Gastrocnemius medialis (tissue), 4 donors: ENCODE measurements at places on chromosomes 3 and 15. TPM values are rescaled to one million over a fixed set of nuclear protein-coding genes. Genes with fewer than 3 reads are reported as not detected.

The ACP3 gene
- not detected for total RNA-seq

The SELENOT gene
- 77.7 TPM for total RNA-seq

The GAP43 gene
- not detected for total RNA-seq

The RBPMS2 gene
- 0.26 TPM for total RNA-seq

The GOLGA6D gene
- total RNA-seq: not detected

The LSAMP gene
- total RNA-seq: 0.10 TPM

The CASR gene
- total RNA-seq: not detected

The HYAL1 gene
- 7.3 TPM for total RNA-seq

The COL7A1 gene
- total RNA-seq: 0.66 TPM

The MEX3B gene
- 1.5 TPM for total RNA-seq

The HGD gene
- total RNA-seq: 1.3 TPM

The GABRR3 gene
- total RNA-seq: not detected

The SEMA3G gene
- total RNA-seq: 20.3 TPM

The RETNLB gene
- total RNA-seq: not detected

The REC114 gene
- not detected for total RNA-seq

The GPR27 gene
- total RNA-seq: 0.20 TPM

The C3orf80 gene
- not detected for total RNA-seq

The HERC2 gene
- 57.6 TPM for total RNA-seq

The CHSY1 gene
- total RNA-seq: 4.6 TPM

The UTS2B gene
- not detected for total RNA-seq

The FOXL2 gene
- not detected for total RNA-seq

The A4GNT gene
- total RNA-seq: not detected

The PTX3 gene
- total RNA-seq: not detected

The IL17RD gene
- total RNA-seq: 0.53 TPM

The PAQR5 gene
- total RNA-seq: 0.10 TPM

The EIF1B gene
- total RNA-seq: 23.2 TPM

The WDR93 gene
- not detected for total RNA-seq

The UCN2 gene
- total RNA-seq: not detected

The MKRN2OS gene
- total RNA-seq: 0.95 TPM

The IL16 gene
- 3.3 TPM for total RNA-seq

The EAF1 gene
- 17.3 TPM for total RNA-seq

The CYP11A1 gene
- total RNA-seq: 0.62 TPM

The LDHAL6B gene
- total RNA-seq: not detected

The RTP3 gene
- not detected for total RNA-seq

The SHF gene
- total RNA-seq: 3.3 TPM

The POLQ gene
- not detected for total RNA-seq

The CCR9 gene
- total RNA-seq: not detected
